ENCODE measurements at places on chromosomes 3 and 15. TPM values are rescaled to one million over a fixed set of nuclear protein-coding genes. Genes with fewer than 3 reads are reported as not detected.

ESYT3 gene
- total RNA-seq = 0.44 TPM

CSPG4 gene
- 0.05 TPM for total RNA-seq

TEX55 gene
- not detected for total RNA-seq

TERC gene
- total RNA-seq = 2.9 TPM

ACTRT3 gene
- total RNA-seq = 0.93 TPM

GPR149 gene
- total RNA-seq = not detected

SERINC4 gene
- not detected for total RNA-seq

TFG gene
- total RNA-seq = 162 TPM

MAP6D1 gene
- 1.9 TPM for total RNA-seq

KAT2B gene
- total RNA-seq = 10.4 TPM

WDR93 gene
- total RNA-seq = 0.47 TPM

NRROS gene
- total RNA-seq = not detected

Measured in MCF 10A (cell line).